ENCODE measurements at places on chromosomes 7 and 10.

DNA sequence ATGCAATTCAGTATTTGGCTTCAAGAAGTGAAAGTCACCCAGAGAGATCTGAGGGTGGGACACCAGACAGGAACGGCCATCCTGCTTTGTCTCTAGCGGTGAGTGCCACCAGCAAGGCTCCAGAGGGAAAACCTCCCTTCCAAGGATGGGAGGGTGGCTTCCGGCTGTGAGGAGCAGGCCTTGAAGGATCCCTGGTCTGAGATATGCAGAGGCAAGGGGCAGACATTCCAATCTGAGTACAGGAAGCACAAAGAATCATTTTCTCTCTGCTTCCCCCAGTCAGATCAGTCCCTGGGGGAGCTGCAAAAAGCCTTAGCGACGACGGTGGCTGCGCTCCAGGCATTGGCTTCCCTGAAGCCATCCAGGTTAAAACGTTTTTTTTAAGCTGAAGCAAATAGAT, 167.4 kb downstream of the TEX36 start:
- H3K27me3 ChIP-seq, result no peaks in the 10 kb centered on the region
- H3K4me3 ChIP-seq, result no peak overlapping the region
- H3K27ac ChIP-seq, result no peak overlapping the region
- no peaks in the 10 kb centered on the region for H3K36me3 ChIP-seq

DNA sequence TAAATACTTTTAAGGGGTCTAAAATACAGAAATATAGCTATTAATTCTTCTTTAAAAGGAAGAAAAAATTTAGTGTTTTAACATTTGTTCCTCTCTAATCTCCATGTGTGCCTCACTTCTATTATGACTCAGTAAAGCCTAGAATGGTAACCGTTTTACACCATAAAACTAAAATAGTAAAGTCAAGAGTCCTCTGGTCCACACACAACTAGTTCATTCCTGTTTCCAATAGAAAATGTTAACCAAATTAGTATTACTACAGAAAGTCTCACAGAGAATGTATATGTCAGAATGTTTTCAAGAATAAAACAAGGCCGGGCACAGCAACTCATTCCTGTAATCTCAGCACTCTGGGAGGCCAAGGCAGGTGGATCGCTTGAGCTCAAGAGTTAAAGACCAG, 55.8 kb downstream of the CNOT4 start:
- no peak overlapping the region for H3K4me3 ChIP-seq
- no peak for DNase-seq
- no peaks in the 10 kb centered on the region for H3K27me3 ChIP-seq
- H3K4me1 ChIP-seq, result no peaks in the 10 kb centered on the region

DNA sequence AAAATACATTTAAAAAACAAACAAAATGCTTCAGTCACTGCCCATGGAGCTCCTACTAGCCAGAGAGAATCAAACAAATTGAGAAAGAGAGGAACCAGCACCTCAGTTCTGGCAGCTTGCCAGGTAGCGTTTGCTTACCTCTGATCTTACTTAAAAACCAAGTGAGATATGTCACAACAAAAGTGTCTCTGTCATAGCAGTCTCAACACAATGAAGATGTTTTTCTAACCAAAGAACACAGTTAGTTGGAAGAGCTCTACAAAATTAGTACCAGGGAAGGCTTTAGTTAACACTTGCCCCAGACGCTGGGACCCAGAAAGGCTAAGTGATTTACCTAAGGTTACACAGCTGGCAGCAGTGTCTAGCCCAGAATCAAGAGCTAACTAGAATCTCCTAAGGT, 3.4 kb downstream of the DOCK4 start:
- H3K27me3 ChIP-seq, result no peaks in the 10 kb centered on the region
- peak; percentile 27 for DNase-seq
- no peak overlapping the region for H3K27ac ChIP-seq
- peaks cover 2% of the 10 kb centered on the region for H3K4me1 ChIP-seq

- no peaks in the 10 kb centered on the region for H3K4me1 ChIP-seq
- H3K4me3 ChIP-seq, result no peak overlapping the region
- H3K27me3 ChIP-seq, result no peaks in the 10 kb centered on the region
- no peak overlapping the region for H3K27ac ChIP-seq
- no peaks in the 10 kb centered on the region for H3K36me3 ChIP-seq
Observed at GRCh38 chr7:37557571-37558209, 109.0 kb upstream of the ELMO1 start.

GRCh38 chr10:112226439-112227248, 43.1 kb upstream of the GPAM start:
- H3K4me1 ChIP-seq, result no peaks in the 10 kb centered on the region
- H3K4me3 ChIP-seq, result no peak overlapping the region
- no peaks in the 10 kb centered on the region for H3K36me3 ChIP-seq
- no peak overlapping the region for H3K27ac ChIP-seq
- no peak for DNase-seq

DNA sequence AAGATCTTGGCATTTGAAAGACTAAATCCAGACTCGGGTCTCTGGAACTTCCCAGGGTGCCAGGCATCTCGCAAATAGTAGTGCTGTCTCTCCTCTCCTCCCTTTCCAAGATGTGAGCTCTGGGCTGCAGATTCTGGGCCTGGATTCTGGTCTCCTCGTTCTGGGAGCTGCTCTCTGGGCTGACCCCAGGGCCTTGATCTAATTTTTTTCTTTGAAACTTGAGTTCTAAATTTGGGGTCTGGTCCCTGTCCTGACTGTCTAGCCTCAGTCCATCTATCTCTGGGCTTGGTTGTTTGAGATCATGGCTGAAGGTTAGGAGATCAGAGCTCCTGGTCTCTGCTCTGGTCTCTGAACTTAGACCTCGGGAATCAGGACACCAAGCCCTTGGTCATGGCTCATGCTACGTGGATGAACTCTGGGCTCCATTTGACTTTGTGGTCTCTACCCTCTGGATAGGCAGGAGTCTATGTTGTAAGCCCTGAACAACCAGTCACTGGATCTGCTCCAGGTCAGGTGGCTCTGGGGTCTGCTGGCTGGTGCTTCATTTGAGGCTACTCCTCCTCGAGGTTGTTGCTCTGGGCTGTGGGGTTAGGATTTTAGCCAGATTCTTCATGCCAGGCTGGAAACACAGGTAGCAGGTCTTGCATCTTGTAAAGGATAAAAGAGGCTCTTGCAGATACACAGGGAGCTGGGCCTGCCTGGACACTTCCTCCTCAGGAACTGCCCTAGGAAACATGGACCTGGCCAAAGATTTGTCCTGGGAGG, 8.0 kb upstream of the MBL2 start:
- no peak overlapping the region for H3K4me3 ChIP-seq
- H3K36me3 ChIP-seq, result no peaks in the 10 kb centered on the region
- H3K27me3 ChIP-seq, result no peaks in the 10 kb centered on the region
- H3K4me1 ChIP-seq, result no peaks in the 10 kb centered on the region
- no peak for DNase-seq

DNA sequence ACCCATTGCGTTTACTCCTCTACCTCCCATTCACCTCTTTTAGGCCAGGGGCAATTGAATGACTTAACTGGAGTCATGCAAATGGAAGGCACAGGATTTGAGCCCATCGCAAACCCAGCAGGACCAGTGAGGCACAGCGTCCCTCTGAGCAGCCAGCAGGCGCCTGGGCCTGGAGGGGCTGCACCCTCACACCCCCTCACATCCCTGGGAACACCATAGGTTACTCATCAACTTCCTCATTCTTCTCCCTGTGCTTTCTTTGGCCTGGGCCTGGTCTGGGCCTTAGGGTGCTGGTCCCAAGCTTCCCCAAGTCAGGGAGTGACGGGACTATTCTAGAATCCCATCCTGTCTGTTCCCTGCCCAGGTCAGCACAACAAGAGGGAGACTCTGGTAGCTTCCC, 169.4 kb upstream of the EEPD1 start:
- DNase-seq, result no peak
- H3K36me3 ChIP-seq, result no peaks in the 10 kb centered on the region
- no peaks in the 10 kb centered on the region for H3K4me1 ChIP-seq
- no peak overlapping the region for H3K27ac ChIP-seq
- no peaks in the 10 kb centered on the region for H3K27me3 ChIP-seq
- H3K4me3 ChIP-seq, result no peak overlapping the region

DNA sequence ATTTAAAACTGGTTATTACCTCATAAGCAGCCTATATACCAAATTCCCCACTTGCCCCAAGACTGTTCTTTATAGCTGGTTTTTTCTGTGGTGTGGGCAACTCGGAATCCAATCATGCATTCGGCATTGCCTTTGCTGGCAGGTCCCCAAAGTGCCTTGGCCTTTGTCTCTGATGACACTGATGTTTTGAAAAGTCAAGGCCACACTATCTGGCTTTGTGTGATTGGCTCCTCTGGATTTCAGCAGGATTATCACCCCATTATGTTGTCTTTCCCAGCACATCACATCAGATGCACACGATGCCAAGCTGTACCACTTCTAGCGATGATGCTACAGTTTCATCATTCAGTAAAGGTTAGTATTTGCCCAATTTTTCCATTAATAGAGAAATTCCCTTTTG, 97.7 kb downstream of the USP6NL start:
- H3K4me1 ChIP-seq, result no peaks in the 10 kb centered on the region
- no peak for DNase-seq
- H3K27ac ChIP-seq, result no peak overlapping the region

GRCh38 chr10:61655335-61655851, 7.3 kb upstream of the CABCOCO1 start:
- no peaks in the 10 kb centered on the region for H3K4me1 ChIP-seq
- peak; percentile 52 for DNase-seq
- H3K27ac ChIP-seq, result no peak overlapping the region

DNA sequence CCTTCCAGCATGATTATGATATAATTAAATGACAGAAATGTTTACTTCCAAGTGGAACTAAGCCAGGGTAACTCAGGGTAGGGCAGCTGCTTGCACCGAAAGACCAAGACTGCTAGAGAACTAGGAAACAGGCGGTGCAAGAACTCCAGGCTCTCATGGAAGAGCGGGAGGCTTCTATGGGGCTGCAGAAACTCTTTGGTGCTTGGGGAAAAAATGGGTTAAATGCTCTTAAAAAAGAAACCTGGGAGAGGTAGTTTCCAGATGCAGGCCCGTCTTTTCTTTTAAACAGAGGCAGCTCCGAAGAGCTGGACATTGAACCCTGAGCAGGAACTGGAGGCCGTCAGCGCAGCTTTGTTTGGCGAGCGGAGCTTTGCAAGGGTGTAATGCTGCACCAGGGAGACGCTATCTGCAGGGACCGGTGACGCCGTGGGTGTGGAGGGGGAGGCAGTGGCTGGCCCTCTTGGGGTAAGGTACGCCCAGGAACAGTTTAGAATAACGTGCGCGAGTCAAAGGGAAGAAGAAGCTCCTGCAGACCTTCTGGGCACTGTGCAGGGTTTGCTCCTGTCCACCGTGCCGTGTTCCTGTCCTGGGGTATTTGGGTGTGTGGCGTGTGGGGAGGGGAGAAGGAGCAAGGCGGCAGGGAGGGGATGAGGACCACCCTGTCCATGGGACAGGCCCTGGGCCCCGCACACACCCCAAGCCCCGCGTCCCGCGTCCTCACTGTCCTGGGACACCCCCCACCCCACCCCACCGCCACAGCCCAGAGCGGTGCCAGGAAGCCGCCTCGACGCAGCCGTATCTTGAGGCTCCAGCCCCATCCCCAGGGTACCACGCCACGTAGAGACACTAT, 59.0 kb downstream of the EGFR start:
- no peak overlapping the region for H3K27ac ChIP-seq
- H3K4me1 ChIP-seq, result peaks cover 30% of the 10 kb centered on the region
- no peak for DNase-seq
- peaks cover 15% of the 10 kb centered on the region for H3K36me3 ChIP-seq
- H3K4me3 ChIP-seq, result no peak overlapping the region

DNA sequence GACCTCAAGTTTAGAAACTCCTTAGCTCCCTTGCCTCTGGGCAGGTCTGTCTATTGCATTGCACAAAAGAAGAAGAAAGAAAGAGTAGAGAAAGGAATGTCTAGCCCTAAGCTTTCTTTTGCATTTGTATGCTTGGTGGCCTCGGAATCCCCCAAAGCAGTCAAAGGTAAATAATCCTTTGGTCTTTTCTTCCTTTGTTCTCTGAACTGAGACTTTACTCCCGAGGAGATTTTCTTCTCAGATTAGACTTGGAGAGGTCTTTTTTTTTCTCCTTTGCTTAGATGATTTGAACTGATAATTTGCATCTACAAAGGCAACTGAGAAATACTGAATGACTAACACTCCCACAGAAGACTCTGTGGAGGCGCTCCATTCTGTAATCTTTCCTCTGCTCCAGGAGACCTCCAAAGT, 93.2 kb downstream of the AKR1D1 start:
- H3K4me3 ChIP-seq, result no peak overlapping the region
- H3K27me3 ChIP-seq, result no peaks in the 10 kb centered on the region
- H3K4me1 ChIP-seq, result no peaks in the 10 kb centered on the region
- no peaks in the 10 kb centered on the region for H3K36me3 ChIP-seq
- no peak overlapping the region for H3K27ac ChIP-seq

GRCh38 chr10:116761883-116762282, 19.5 kb upstream of the HSPA12A start:
- no peaks in the 10 kb centered on the region for H3K27me3 ChIP-seq
- no peak overlapping the region for H3K4me3 ChIP-seq
- H3K4me1 ChIP-seq, result peaks cover 9% of the 10 kb centered on the region
- no peaks in the 10 kb centered on the region for H3K36me3 ChIP-seq
- no peak for DNase-seq

GRCh38 chr7:129688503-129689222, 77.1 kb downstream of the NRF1 start:
- DNase-seq, result no peak
- H3K27me3 ChIP-seq, result no peaks in the 10 kb centered on the region
- H3K4me3 ChIP-seq, result no peak overlapping the region
- peaks cover 10% of the 10 kb centered on the region for H3K36me3 ChIP-seq

- no peak overlapping the region for H3K27ac ChIP-seq
- H3K4me3 ChIP-seq, result no peak overlapping the region
- H3K4me1 ChIP-seq, result no peaks in the 10 kb centered on the region
- no peaks in the 10 kb centered on the region for H3K36me3 ChIP-seq
- peak; percentile 56 for DNase-seq
Observed at GRCh38 chr7:136009488-136010079, 32.4 kb upstream of the MTPN start.

- no peaks in the 10 kb centered on the region for H3K4me1 ChIP-seq
- no peaks in the 10 kb centered on the region for H3K36me3 ChIP-seq
- no peak overlapping the region for H3K27ac ChIP-seq
- H3K4me3 ChIP-seq, result no peak overlapping the region
Observed at GRCh38 chr10:76738991-76739390, 898.6 kb downstream of the KCNMA1 start.

GRCh38 chr10:80480852-80481251, 26.7 kb downstream of the TSPAN14 start:
- no peak for DNase-seq
- no peak overlapping the region for H3K4me3 ChIP-seq
- H3K27me3 ChIP-seq, result no peaks in the 10 kb centered on the region
- peaks cover 10% of the 10 kb centered on the region for H3K4me1 ChIP-seq
- peaks cover 25% of the 10 kb centered on the region for H3K36me3 ChIP-seq

- no peak for DNase-seq
- peaks cover 75% of the 10 kb centered on the region for H3K36me3 ChIP-seq
- no peak overlapping the region for H3K27ac ChIP-seq
- peaks cover 73% of the 10 kb centered on the region for H3K4me1 ChIP-seq
- no peak overlapping the region for H3K4me3 ChIP-seq
Observed at GRCh38 chr10:79162861-79163665, 94.3 kb downstream of the ZMIZ1 start.

- H3K27me3 ChIP-seq, result no peaks in the 10 kb centered on the region
- no peaks in the 10 kb centered on the region for H3K4me1 ChIP-seq
- H3K4me3 ChIP-seq, result no peak overlapping the region
Observed at GRCh38 chr7:152144557-152145245, 119.2 kb downstream of the GALNT11 start.

GRCh38 chr7:1678081-1678543, 8.0 kb downstream of the ELFN1 start:
- H3K27ac ChIP-seq, result no peak overlapping the region
- H3K4me3 ChIP-seq, result no peak overlapping the region
- H3K4me1 ChIP-seq, result no peaks in the 10 kb centered on the region
- H3K27me3 ChIP-seq, result peaks cover 66% of the 10 kb centered on the region
- H3K36me3 ChIP-seq, result no peaks in the 10 kb centered on the region

All from mesenchymal stem cell (in vitro differentiated cells and primary cell).